Activated T-cell treated with anti-CD3 and anti-CD28 coated beads for 4 hours (primary cell): ENCODE measurements at places on chromosomes 11 and 22.

DNA sequence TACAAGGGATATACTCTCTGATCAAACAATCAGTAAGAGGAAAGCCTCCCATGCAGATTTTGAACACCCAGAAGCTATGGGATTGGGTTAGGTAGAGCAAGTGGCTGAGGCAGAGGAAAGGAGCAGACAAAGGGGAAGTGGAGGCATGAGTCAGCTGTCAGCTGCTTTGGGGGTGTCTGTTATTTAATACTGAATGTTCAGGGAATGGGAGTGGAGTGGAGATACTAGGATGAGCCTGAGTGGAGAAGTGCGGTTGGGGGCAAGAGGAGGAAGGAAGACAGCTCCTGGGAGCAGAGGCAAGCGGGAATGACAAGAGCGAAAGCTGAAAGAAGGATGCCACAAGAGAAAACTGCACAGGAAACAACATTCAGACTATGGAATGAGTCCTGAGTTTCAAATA, 22.7 kb upstream of the TMPRSS5 start:
- no peak for DNase-seq

DNA sequence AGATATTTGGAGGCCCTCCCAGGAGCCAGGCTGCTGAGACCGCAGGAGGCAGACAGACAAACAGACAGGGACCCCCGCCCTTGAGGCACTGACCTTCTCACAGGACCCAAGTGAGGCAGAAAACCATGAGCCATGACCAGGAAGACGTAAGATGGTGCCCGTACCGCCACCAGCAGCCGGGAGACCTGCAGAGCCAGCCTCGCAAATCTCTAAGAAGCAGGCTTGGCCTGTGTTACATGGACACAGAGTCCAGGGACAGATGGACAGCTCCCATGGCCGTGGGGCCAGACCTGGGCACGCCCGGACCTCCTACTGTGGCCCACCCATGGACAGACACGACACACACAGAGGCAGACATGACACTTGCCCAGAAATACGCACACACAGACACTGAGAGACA, 30.7 kb upstream of the TOLLIP start:
- no peak for DNase-seq

GRCh38 chr22:20904008-20904979, 12.9 kb upstream of the CRKL start:
- no peak for DNase-seq

- DNase-seq: no peak
Measured at GRCh38 chr11:64409278-64409677, 50.3 kb downstream of the RPS6KA4 start.

DNA sequence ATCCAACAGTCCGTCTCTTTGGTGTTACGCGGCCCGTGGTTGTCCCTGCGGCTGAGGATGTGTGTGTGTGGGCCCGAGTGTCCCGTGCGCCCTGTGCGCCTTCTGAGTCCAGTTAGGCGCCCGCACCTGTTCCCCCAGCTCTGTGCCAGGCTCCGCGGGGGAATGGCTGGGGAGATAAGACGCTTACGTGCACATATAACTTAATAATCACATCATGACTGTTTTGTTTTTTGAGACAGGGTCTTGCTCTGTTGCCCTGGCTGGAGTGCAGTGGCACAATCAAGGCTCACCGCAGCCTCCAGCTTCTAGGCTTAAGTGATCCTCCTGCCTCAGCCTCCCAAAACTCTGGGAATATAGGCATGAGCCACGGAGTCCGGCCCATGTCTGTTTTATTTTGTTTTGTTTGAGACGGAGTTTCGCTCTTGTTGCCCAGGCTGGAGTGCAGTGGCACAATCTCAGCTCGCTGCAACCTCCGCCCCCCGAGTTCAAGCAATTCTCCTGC, 817 bp downstream of the ARL2 start:
- no peak for DNase-seq

- no peak for DNase-seq
Measured at GRCh38 chr22:46746192-46746591, 8.1 kb upstream of the CERK start.

DNA sequence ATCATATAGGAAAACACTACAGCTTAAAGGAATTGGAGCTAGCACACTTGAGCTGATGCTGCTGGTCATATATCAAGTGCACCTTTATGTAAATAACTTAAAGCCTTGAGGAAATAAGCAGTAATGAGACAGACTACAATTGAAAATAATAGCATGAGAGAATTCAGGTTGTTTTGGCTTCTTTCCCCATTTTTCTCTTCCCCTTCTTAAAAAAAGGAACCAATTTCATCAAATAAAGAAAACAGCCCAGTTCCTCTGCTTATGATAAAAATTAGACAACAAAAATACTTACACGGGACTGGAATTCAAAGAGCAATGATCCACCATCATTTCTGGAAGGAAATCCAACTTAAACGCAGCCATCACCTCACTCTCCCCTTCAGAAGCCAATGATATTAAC, 50.2 kb upstream of the RAPSN start:
- no peak for DNase-seq

- no peak for DNase-seq
Measured at GRCh38 chr11:2685566-2686359, 14.0 kb downstream of the KCNQ1OT1 start.
